COR-L47 (cell line): ENCODE measurements at places on chromosomes 5 and 9.
A peak's percentile ranks its signal among the peaks of the same experiment; 100 is the strongest.

DNA sequence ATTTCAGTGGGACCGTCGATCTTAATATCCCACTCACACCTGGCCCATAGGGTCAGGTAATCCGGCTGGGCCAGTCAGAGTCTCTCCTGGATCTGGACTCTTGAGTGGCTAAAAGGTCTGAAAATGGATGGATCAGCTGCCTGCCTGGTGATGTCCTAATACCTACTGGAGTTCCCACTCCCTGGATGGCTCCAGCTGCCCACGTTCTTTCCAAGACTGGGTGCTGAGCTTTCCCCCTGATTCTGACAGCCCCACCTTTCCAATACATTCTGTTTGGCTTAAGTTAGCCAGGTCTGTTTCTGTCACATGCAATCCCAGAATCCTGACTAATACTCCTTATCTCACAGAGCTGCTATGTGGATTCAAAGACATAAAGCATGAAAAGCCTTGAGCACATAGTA is 10.2 kb downstream of the SH3PXD2B start:
- DNase-seq, result no peak

DNA sequence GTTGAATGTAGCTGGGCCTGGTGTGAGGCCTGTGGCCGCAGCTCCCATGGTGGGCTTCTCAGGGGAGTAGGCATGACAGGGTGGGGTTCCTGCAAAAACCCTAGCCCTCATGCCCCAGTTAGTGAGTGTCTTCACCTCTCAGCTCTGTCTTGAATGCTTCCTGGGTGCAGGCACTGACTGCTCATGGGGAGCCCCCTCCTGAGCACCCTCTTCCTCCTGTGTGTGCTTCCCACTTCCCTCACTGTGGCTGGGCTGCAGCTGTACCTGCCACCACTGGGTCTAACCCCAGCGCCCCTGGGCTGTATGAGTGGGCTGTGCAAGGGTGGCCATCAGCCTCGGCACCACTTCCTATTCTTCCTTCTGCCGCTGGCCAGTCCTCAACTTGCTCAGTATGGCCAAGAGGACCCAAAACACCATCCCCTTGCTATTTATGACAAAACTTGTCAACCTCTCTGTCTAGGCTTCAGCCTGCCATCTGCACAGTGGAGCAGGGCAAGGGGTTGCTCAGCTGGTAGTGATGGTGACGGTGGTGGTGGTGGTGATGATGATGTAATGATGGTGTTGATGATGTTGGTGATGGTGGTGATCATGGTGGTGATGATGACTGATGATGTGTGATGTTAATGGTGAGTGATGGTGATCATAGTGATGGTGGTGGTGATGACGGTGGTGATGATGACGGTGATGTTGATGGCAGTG is 67.5 kb downstream of the RXRA start:
- DNase-seq, result no peak

DNA sequence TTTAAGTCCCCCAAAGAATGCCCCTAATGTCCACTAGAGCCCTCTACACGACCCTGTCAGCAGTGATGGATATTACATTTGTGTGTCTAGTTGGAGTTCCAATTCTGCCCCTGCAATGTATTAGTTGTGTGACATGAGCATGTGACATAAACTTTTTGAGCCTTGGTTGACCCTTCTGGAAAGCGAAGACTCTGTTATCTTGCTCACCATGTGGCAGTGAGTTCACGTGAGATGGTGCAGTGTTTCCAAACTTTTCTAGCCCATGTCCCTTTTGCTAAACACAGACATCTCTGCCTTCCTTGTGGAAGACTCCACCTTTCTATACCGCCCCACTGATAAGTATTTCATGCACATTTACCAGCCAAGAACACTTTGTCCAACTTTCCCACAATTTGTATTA is 87.0 kb upstream of the BOD1 start:
- no peak for DNase-seq

DNA sequence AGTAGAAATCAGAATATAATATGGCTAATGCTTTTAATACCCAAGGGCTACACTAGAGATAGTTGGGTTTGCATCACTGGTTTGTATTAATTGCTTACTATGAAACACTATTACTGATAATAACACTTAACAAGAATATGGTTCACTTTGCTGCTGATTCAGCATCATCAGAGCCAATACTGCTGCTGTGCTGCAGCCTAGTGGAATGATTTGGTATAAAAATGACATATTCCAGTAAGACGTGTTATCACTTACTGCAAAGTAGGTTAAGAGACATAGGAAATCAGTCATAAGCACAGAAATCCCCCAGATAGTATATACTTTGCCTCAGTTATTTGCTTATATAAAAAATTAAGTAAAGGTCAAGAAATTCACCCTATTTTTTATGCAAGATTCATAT is 2.8 kb downstream of the CDH10 start:
- DNase-seq, result peak; percentile 15
